ENCODE measurements at places on chromosomes 2 and 18. TPM values are rescaled to one million over a fixed set of nuclear protein-coding genes. Genes with fewer than 3 reads are reported as not detected.

- DNase-seq: no peak
These were observed 65.8 kb downstream of the DCDC2C start for GRCh38 chr2:3768960-3769765.

GRCh38 chr2:187924293-187924692 is 367.4 kb upstream of the GULP1 start:
- no peak for DNase-seq

- no peak for DNase-seq
These were observed 2.0 kb downstream of the EDAR start for GRCh38 chr2:108986916-108987510.

Gene RBMS1
- 79.8 TPM for polyA plus RNA-seq

Gene MAPRE2
- 22.5 TPM for polyA plus RNA-seq

GRCh38 chr18:34928088-34928753 is 113.0 kb upstream of the MAPRE2 start:
- DNase-seq: no peak

Gene LCT
- 24.8 TPM for polyA plus RNA-seq

Gene HOXD13
- not detected for polyA plus RNA-seq

DNA sequence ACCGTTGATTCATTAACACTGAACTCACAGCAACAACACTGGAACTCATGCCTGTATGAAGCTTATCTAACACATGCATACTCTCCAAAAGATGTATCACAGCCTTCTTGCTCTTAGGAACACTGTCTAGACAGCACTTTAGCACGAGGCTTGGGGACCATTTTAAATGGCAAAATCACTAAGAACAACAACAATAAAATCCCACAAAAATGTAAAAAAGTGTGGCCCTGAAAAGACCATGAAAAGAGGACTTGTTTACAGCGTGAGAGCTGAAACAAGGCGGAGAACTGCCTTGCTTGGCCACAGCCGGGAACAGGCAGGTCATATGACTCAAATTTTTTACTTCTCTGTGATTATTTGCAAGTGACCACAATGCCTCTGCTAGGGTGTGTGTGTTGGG is 48.1 kb downstream of the CHN1 start:
- DNase-seq: no peak

GRCh38 chr18:61876899-61877298 is 15.9 kb downstream of the RNF152 start:
- DNase-seq: no peak

DNA sequence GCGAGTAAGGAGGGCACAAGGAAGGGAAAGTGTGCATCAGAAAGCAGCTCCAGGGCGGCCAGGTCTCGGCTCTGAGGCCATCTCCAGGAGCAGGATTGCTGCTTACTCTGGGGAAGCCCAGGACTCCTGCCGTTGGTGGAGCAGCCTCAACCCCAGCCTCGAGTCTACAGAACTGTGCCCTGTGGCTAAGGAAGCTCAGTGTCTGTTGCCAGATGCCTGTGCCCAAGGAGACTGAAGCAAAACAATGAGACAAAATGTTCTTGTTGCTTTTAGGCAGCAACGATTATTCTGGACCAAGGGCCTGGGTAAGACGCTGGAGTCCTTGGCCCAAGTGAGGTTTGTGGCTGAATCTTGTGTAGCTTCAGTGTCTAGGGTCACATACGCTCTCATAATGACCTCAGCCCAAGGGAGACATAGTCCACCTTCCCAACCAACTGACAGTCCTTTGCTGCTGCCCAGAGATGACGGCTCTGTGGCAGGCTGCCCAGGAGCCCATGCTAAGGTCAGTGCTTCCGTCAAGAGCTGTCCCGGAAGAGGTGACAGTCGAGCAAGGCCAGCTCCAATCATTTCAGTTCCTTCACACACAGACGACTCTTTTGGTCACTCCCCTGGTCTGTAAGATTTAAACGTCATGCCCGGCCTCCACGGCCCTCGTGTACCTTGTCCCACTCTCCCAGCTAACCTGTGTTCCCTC is 223.8 kb downstream of the TTC32 start:
- DNase-seq: no peak

DNA sequence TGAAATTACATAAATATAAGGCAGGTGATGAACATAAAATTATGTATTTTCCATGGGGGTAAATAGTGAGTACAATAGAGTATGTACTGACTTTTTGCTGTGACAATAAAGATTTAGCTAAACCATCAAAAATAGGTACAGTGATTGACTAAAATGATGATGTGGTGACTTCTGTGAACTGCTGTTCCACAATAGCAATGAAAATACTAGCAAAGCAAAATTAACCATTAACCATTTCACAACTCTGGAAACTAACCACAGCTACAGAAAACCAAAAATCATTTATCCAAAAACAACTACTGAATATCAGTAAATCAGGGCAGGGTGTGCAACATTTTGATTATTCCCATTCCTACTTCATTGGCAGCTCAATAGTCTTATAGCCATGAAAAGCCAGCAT is 161.4 kb upstream of the GYPC start:
- DNase-seq: no peak

DNA sequence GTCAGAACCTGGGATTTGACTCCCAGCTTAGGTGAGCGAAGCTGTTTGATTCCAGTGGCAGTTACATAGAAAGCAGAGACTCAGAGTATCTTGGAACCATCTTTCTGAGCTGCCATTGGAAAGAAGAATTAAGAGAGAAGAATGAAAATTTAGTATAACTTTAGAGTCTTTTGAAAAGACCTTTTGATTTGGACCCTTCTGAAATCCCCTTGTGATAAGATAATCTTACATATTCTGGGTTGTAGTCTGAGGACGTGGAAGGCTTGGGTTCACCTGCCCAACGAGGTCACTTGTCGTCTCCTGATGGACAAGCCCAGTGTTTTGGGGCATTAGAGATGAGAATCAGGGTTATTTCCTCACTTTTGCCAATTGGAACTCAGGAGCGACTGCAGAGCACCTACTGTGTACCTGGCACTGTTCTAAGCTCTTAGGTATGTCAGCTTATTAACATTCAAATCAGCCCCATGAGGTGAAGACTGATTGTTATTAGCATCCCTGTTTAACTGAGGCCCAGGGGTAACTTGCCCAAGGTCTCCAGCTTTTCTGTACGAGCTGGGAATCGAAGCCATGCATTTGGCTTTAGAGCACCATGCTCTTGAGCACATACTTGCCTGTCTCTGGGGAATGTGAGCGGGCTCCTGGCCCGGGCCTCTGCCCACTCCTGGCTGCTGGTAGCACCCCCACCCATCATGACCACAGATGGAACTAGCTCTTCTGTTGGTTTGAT is 2.9 kb downstream of the HK2 start:
- DNase-seq: no peak

- no peak for DNase-seq
These were observed 66.4 kb upstream of the SLC16A14 start for GRCh38 chr2:230135130-230135525.

DNA sequence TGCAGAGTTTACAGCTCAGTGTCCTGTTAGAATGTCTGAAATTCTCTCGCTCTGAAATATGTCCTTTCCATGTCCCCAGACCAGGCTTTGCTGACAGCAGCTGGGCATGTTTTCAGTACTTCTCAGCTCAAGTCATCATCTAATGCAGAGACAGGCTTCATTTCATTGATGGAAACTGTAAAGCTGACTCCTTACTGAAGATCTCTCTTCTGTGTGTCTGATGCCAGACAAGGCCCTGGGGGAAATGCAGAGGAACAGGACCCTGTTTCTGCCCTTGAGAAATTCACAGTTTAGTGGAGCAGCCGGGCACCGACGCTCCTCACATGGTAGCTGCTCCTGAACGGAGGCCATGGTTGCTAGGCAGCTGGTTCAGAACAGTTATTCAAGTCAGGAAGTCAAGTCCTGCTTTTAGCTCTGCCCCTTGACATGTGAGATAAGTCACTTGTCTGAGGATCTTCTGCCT is 24.6 kb upstream of the FZD7 start:
- DNase-seq: no peak

Gene NMUR1
- 0.15 TPM for polyA plus RNA-seq

Gene ANKAR
- polyA plus RNA-seq: 7.5 TPM

Gene FEV
- polyA plus RNA-seq: 1.9 TPM

DNA sequence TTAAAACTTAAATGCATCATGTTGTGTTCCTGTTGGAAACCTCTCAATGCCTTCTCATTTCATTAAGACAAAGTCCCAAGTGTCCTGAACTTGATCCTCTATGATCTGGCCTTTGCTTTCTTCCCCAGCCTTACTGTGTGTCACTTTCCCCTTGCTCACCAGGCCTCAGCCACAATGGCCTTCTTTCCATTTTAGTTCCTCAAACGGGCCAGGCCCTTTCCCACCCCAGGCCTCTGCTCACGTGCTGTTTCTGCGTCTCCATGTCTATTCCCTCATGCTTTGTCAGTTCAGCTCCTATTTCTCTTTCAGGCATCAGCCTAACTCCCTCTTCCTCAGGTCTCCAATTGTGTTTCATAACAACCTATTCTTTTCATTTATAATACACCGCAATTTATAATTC is 19.5 kb downstream of the CXCR4 start:
- no peak for DNase-seq

DNA sequence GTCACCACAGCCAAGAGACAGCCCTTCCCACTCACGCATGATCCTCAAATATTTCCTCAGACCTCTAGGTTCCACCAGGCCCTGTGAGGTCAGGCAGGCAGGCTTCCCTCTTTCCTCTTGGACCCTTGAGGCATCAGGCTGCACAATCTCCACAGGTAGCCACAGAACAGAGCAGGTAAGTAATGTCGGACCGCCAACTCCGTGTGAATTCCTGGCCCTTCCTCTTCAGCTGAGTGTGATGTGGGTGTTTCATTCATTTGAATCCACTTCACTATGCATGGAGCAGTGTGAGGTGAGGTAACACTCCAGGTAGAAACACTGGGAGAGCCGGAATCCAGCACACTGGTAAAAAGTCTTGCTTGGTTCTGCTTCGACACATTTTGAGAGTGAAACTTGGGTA is 44.0 kb downstream of the MRPL35 start:
- no peak for DNase-seq

GRCh38 chr2:218648088-218648786 is 11.2 kb downstream of the ZNF142 start:
- no peak for DNase-seq

Gene CCDC102B
- polyA plus RNA-seq: 7.6 TPM

DNA sequence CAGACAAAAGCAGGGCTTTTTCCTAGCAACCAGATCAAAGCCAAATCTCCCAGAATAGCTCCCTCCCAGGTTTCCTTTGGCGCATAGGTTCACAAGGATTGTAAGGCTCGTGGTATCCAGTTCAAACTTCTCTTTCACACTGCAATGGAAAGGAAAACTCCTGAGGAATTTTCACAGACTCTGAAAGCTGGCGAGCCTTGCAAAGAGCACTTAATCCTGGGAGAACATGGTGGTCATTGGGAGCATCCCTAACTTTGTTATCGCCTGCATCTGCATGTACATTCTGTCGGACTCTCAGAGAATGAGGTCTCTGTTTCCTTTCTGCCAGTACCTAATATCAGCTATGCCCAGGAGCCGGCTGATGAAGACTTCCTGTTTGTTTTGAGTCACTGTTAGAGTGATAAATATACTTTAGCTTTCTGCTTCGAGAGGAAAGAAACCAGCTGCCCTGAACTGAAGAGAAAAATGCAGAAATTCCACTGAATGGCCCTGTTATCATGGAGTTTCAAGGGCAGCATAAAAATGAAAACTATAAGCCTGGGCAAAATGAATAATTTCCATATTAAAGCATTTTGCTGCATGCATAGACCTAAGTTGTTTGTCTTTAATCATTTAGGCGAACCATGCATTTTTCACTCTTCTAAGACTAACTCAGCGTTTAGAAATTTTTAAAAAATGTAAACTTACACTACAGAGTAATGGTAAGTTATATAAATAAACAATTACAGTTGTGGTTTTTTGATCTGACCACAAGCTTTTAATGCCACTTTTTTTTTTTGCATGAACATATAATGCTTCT is 76.4 kb upstream of the ZEB2 start:
- DNase-seq: no peak

DNA sequence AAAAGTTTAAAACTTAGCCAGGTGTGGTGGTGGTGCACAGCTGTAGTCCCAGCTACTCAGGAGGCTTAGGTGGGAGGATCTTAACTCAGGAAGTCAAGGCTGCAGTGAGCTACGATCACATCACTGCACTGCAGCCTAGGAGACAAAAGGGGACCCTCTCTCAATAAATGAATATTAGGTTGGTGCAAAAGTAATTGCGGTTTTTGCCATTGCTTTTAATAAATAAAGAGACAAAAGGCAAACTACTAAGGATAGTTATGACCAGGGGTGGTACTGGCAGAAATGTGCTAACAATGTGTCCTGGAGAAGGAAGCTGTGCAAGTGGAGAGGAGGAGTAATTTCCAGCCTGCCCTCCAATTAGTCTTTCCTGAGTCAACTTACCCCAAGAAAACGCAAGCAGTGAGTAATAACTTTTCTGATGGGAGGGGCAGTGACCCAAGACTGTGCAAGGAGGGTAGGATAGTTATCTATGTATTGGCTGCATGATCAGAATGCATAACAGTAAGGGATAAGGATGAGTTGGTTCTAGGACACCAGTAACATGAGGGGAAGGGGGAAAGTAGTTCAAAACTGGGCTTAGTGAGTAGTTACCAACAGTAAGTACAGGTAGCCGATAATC is 1.5 kb downstream of the EXOC6B start:
- no peak for DNase-seq

GRCh38 chr2:241237949-241238371 is 49.5 kb downstream of the ANO7 start:
- no peak for DNase-seq
